ENCODE measurements at places on chromosomes 16 and 17. TPM values are rescaled to one million over a fixed set of nuclear protein-coding genes. Genes with fewer than 3 reads are reported as not detected.

Gene ZG16
- total RNA-seq = not detected

- peak; percentile 92 for DNase-seq
Observed at GRCh38 chr17:42928714-42929496, 28.3 kb downstream of the G6PC1 start.

DNA sequence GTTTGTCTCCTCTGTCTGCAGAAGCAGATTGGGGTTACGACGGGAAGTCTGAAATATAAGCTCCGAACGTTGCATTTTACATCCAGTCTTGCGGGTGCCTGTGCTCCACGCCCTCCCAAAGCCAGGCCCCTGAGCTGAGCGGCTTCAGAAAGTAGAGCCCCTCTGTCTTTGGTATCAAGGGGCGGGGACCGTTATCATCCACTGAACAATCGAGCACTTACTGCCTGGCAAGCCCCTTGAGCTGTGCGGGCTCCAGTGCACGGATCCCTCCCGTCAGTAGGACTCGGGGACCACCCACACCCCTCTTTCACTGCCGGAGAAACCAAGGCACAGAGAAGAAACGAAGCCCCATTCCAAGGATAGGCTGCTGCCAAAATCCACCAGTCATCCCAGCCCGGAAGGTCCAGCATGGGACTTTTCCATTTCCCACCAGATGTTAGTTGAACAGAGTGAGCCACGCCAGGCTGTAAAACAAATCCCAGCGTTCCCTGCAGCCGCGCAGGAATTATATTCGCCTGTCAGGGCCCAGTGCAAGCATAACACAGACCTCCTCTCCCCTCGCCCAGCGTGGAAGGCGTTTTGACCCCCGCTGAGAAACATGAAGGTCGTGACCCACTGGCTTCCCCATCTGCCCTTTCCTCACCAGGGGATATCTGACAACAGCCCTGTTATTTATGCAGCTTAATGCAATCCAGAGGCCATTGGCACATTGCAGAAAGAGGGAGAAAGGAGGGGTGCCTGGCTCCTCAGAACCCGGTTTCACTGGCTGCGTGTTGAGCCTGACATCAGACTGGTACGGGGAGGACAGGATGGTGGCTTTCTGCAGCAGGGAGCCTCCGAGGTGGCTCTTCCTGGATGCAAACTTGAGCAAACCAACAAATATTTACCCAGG is 212.2 kb upstream of the FOXF1 start:
- peak; percentile 40 for DNase-seq

DNA sequence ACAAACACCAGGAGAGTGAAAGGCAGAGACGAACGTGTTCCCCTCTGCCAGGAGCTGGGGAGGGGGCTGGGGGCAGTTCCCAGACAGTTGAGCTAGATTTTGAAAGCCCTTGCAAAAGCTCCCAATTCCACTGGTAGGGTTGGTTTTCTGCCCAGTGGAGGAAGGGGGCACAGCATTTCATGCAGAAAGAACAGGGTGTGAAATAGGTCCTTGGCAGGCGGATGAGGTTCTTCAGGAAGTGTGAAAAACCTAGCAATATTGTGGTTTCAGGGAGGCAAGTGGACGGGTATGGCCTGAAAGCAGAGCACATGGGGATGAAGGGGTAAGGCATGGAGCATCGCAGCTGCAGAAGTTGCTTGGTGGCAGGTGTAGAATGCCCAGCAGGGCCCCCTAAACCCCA is 248.3 kb downstream of the KATNIP start:
- DNase-seq = no peak

DNA sequence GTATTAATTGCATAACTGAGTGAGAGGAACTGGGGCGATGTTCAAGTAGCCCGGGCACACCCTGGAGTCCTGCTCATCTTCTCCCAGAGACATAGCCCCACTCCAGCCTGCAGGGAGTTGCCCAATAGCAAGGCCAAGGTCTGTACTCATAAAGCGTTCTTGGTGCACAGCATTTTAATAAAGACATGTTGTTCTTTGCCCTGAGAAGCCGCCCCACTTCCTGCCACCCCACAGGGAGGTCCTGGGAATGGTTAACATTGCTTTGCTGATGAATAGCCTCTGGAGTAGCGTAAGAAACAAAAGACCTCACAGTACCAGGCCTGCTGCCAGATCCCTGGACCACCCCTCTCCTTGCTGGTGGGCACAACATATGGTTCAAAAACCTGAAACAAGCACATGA is 21.6 kb upstream of the CDH1 start:
- DNase-seq = no peak

Gene TMC5
- total RNA-seq = 129 TPM

DNA sequence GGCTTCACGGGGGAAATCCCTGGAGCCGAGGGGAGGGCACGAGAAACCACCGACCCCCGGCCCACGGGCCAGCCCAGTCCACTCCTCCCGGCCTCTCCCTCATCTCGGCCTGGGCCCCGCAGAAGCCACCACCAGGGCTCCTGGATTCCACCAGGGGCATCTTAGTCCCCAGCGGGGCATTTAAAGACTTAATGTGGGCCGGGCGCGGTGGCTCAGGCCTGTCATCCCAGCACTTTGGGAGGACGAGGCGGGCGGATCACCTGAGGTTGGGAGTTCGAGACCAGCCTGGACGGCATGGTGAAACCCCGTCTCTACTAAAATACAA is 24.1 kb upstream of the ABR start:
- no peak for DNase-seq

DNA sequence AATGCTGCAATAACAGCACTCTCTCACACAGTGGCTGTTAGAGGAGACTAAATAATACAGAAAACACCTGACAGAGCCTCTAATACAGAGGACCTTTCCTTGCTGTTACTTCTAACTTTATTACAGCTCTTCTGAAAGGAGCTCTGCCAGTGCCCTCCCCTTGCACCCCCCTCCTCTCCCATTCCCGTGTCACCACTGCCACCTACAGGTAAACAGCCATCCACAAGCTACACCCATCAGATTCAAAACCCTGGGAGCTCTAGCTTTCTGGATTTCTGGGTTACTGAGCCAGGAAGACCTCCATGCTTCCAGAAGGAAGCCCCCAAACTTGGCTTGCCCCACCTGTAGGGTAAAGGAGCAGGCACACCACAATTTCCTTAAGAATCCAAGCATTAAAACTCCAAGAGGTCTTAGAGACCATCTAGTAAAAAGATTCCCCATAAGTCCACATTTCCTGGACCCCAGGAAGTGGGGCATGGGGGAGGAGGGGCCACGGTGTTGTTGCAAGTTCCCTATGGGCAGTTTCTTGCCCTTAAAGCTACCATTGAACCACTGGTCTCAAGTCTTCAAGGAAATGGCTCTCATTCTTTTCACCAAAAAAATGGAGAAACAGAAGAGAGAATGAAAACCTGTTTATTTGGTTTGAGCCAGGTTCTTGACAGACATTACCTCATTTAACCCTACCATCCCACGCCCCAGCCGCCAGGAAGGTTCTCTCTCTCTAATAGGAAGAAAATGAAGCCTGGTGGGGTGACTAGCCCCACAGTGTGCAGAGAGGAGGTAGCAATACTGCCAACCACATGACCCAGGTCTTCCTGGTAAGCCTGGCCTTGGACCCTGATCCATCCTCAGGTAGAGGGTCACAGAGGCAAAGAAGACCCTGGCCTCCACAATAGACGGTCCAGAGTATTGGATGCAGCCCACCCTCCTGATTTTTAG is 52.8 kb downstream of the TOM1L2 start:
- peak; percentile 90 for DNase-seq

DNA sequence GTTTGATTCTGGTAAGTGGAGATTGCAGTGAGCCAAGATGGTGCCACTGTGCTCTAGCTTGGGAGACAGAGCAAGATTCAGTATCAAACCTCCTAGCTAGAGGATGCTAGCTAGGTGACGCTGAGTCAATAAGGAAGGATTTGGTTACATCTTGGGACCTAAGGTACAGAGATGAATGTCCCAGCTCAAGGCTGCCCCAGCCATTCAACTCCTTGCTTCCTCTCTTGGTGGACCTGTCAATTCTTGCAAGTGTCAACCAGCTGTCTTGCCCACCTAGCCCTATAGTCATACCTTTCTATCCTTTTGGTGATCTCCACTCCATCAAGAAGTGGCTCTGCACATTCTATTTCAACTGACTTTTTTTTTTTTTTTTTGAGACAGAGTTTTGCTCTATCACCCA is 1.4 kb upstream of the MILR1 start:
- no peak for DNase-seq

Gene CHST6
- 8.5 TPM for total RNA-seq

GRCh38 chr17:81200695-81201580 is 21.8 kb downstream of the CEP131 start:
- peak; percentile 62 for DNase-seq

DNA sequence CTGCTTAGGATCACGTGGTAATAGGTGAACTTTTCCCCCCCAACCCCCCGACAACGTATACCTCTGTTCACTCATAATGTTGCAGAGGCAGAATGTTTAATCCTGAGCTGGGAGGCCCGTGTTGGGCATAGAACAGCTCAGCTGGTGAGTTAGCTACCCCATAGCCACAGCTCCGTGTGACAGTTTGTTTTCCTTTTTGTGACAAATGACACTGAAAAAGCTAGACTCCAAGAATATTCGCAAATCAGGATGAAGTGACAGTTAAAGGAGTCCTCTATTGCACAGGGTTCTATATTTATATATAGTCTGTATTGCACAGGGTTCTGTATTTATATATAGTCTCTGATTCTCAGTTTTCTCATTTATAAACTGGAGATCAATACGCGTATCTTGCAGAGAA is 33.8 kb downstream of the MYH13 start:
- no peak for DNase-seq

DNA sequence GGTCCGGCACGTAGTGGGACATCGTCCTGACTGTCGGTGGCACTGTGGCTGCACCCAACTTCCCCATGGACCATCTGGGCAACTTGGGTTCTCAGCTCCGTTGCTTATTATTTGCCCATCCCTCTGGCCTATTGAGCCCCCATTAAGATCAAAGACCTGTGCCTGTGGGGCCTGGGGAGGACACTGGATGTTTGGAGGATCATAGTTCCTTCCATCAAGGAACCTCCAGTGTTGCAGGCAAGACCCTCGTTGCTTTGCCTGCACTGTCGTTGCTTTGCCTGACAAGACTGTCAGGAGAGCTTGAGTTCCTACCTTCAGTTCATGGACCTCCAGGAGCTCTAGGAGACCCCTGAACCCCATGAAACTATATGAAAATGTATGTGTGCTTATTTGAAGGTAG is 127.2 kb downstream of the CCDC144A start:
- no peak for DNase-seq

GRCh38 chr17:42670789-42671657 is 5.8 kb downstream of the PLEKHH3 start:
- DNase-seq = no peak

DNA sequence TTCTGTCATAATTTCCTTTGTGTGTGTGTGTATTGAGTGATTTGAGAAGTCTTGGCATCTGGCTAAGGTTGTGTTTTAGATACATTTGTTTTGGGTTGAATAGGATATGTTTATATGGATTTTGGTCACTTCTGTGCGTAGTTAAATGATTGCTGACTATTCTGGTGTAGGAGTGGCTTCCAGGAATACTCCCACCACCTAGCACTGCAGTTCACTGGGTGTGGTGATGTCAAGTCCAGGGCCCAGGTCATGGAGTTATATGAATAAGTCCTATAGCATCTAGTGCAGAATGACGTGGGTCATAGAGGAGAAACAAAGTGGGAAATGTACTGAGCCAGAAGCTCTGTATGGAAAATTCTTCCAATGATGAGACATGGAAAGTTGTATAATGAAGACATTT is 465.4 kb upstream of the CCL2 start:
- no peak for DNase-seq

GRCh38 chr16:88005968-88006367 is 54.7 kb downstream of the BANP start:
- no peak for DNase-seq

Gene P2RX5
- 2.0 TPM for total RNA-seq

Gene HGS
- total RNA-seq = 51.5 TPM

DNA sequence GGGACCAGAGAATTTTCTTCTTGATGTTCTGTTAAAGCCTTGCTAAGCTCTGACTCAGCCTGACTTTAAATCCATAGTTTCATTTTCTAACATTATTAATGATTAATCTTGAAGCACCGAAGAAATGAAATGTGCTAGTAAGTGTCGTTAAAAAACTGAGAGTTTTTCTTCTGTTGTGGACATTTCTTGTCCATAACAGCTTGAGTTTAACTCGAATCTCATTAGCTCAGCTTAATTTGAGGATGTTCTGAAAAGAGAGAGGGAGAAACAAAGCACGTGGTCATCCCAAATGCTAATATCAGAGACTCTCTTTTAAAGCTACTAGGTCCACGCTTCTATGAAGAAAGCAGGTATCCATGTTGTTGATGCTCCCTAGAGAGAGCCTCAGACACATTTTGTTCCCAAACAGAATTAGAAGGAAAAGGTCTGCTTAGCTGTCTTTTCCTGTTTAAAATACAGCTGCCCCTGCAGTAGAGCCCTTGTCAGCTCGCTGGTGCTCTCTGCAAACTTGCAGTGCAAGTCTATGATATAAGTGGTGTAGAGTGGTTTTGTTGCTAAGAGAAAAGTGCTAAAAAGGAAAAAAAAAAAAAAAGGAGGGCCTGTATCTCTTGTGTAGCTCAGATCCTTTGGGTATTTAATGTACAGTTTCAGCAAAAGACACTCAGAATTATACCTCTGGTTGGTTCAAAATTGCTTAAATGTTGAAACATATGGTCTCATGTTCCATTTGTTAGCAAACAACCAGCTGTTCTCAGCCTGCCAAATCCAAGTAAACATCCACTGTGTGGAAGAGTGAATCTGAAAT is 191.1 kb upstream of the TBX2 start:
- DNase-seq = peak; percentile 81

Gene RCVRN
- not detected for total RNA-seq

DNA sequence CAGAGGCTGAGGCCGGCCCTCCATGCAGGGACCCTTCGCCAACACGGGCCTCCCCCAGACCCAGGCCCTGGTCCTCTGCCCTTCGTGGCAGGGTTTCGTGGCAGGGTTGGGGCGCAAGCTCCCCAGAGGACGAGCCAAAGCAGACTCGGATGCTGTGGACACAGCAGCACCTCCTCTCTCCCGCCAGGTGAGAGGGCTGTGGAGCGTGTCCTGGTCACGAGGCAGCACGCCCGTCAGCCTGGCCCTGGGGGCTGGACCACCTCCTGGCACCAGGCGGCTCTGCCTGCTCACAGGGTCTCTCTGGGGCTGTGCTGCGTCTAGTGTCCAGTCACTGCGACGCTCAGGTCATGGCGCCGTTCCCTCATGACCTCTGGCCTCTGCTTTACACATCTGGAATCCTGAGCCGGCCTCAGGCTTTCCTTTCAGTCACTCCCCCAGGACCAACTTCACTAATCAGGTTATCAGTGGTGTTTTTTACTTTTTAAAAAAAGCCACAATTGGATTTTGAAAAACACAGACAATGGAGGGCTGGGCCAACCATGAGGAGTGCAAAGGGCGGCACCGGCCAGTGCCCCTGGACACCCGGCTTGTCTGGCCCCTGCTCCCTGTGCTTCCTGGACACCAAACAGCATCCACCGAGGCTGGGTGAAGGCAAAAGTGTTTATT is 5.4 kb downstream of the NDUFAF8 start:
- DNase-seq = no peak

Gene LYRM9
- 7.0 TPM for total RNA-seq

GRCh38 chr17:17356931-17357270 is 53.7 kb downstream of the NT5M start:
- no peak for DNase-seq

Gene CD300LG
- 1.1 TPM for total RNA-seq
